Nucleus accumbens (tissue), 56 donors: ENCODE measurements at places on chromosomes 6 and 20.

DNA sequence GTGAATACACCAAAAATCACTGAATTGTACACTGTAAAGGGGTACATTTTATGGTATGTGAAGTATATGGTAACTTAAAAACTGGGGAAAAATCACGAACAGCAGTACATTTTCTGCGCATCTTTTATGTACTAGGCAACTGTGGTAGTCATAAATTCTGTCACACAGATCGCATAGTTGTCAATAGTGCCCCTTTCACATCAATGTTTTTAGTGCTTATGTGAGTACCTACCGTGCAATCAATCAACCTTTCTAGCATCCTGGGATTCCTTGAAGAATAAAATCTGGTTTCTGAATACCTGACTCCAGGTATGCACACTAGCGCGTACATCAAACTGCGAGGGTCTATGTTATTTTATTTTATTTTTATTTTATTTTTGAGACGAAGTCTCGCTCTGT, 637 bp upstream of the RPF2 start:
- no peak for DNase-seq

- no peak for DNase-seq
Observed at GRCh38 chr6:72720464-72720863, 98.6 kb downstream of the KCNQ5 start.

- DNase-seq: no peak
Observed at GRCh38 chr20:7985916-7986315, 33.6 kb downstream of the TMX4 start.

DNA sequence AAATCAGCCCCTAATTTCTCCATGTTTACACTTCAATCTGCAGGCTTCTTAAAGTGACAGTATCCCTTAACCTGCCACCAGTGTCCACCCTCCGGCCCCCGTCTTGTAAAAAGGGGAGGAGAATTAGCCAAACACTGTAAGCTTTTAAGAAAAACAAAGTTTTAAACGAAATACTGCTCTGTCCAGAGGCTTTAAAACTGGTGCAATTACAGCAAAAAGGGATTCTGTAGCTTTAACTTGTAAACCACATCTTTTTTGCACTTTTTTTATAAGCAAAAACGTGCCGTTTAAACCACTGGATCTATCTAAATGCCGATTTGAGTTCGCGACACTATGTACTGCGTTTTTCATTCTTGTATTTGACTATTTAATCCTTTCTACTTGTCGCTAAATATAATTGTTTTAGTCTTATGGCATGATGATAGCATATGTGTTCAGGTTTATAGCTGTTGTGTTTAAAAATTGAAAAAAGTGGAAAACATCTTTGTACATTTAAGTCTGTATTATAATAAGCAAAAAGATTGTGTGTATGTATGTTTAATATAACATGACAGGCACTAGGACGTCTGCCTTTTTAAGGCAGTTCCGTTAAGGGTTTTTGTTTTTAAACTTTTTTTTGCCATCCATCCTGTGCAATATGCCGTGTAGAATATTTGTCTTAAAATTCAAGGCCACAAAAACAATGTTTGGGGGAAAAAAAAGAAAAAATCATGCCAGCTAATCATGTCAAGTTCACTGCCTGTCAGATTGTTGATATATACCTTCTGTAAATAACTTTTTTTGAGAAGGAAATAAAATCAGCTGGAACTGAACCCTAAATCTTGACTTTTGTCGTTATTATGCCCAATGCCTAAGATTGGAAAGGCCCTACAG, 4.5 kb downstream of the SOX4 start:
- DNase-seq: no peak

- no peak for DNase-seq
Observed at GRCh38 chr20:44745598-44746366, at the start of gene KCNK15. Gene KCNK15 (plus strand): TSS chr20:44745865. CDS start chr20:44745911, 46 bp downstream.

DNA sequence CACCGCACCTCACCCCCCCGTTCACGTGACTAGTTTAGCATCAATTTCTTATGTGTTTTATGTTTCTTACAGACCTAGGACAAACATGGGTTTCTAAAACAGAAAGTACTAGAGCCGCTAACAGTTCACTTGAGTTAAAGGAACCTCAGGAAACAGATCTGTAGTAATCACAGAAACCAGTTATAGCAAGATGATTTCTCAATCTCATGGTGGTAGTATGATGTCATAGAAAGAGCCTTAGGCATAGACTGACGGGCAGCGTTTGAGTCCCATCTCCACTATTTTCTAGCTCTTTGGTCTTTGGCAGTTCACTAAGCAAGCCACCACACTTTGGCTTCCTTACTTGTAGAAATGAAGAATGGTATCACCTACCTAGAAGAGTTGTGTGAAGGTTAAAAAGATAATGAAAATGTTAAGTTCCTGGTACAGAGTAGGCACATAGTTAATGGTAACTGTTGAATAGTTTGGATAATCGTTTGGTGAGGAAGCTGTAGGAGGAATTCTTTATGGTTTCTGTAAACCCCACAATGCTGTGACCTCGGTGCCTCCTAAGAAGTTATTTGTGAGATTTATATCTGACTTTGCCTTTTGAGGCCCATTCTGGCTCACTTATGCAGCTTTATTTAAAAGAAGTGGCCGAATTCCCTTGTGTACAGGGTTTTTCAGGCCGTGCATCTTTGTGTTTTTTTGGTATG, 21.3 kb downstream of the CTNNBL1 start:
- DNase-seq: no peak

- no peak for DNase-seq
Observed at GRCh38 chr6:31769684-31770371, 7.3 kb downstream of the VWA7 start.

- DNase-seq: no peak
Observed at GRCh38 chr6:129643176-129643575, 66.8 kb downstream of the ARHGAP18 start.

DNA sequence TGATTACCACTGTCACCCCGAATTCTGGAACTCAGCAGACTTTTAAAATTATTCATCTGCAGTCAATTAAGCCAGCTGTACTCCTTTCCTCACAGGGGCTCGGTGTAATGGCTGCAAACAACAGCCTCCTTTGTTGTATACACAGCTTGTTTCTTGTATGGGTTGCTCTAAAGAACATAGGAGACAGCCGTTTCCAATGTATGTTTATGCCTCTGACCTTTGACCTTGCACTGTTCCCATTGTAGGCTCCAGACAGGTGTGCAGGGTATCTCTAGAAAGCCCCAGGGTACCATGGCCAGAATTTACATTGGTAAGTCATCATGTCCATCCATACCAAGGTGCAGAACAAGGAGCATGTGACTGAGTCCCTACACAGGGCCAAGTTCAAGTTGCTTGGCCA, 11.5 kb upstream of the TENT5A start:
- no peak for DNase-seq

GRCh38 chr20:1299522-1299921, 29.4 kb downstream of the SDCBP2 start:
- DNase-seq: no peak

GRCh38 chr6:111565326-111566221, 40.1 kb downstream of the TRAF3IP2 start:
- no peak for DNase-seq

DNA sequence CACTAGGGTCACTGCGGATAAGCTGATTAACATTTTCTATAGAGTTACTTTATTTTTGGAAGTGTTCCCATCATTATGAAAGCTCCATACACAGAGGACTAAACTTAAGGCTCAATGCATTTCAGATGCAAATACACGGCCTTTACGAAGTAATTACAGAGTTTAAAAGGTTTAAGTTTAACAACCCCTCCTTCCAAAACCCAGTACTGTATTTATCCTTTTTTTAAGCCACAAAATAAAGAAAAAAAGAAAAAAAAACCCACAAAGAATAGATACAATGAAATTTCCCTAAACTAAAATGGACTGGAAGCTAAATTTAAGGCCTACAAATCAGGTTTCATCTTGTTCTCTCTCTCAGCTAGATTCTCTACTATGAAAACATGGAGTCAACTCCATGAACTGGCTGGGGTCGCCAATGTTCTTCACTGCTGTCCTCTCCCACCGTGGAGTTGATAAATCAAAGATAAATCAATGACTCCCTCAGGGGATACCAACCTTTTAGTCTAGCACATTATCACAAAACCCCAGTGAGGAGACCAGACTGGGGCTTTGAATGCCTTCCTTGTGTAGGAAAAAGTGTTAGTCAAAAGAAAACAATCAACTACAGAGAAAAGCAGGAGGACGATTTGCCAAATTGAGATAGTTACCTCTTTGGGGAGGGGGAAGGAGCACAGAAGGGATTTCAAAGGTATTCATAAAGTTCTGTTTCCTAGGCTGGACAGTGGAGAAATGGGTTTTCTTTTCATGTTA, 52.5 kb downstream of the TNFRSF21 start:
- no peak for DNase-seq

GRCh38 chr6:105835373-105835772, 250.8 kb upstream of the PRDM1 start:
- DNase-seq: no peak

- no peak for DNase-seq
Observed at GRCh38 chr20:840858-841567, 7.5 kb downstream of the FAM110A start.

GRCh38 chr6:89270951-89271721, 44.0 kb downstream of the GABRR2 start:
- no peak for DNase-seq

- DNase-seq: no peak
Observed at GRCh38 chr6:130367767-130368166, 1.9 kb downstream of the TMEM200A start.

DNA sequence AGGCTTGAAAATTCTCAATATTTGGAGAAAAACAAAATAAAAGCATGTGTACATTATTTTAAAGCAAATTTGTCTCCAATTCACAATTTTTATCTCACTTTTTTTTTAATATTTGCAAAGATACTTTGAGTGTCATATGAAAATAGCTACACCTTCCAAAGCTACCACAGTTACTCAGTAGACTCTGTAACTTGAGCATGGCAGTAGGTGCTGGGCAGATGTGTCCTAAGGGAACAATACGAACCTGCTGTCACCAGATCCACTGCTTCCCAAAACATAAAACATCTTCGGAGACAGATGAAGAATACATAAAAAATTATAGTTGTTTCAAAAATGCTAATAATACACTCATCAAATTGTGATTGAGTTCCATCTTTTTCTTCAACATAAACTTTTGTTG, 10.6 kb downstream of the WDR27 start:
- no peak for DNase-seq

- DNase-seq: no peak
Observed at GRCh38 chr6:63476302-63476701, 96.0 kb upstream of the LOC128125822 start.

- DNase-seq: no peak
Observed at GRCh38 chr20:44188752-44189151, 1.8 kb upstream of the JPH2 start.
